ENCODE measurements at places on chromosomes 4 and X.

DNA sequence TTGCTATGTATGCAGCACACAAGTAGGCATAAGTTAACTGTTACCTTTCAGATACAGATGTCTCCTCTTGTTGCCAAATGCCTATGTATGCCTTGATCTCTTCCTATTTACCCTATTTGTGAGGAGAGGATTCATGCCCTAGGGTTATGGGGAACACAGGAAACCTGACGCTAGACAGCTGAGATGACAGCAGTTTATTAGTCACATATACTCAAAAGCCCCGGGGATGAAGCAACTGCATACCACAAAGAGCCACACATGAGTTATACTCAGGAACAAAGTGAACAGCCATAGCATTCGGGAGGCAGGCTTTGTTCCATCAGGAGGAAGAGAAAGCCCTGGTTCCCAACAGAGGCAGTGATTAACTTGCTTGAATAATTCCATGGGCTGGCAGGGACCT is 1011.7 kb upstream of the PCDH7 start:
- DNase-seq: no peak

DNA sequence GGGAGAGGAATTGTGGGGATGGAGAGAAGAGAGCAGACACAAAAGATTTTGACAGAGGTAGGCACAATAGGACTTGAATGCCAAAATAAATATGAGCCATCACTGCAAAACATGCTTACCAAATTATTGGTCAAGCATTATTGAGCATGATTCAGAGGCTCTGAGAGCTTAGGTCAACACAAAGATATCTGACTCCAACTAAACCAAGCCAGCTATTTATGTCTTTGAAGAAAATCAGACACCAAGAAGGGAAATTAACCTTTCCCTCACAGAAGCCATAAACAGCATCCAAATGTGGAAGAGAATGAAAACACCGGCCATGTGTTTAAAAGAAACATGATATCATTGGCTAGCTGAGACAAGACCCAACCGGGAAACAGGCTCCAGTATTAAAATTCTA is 323.2 kb downstream of the RAB28 start:
- DNase-seq: no peak

DNA sequence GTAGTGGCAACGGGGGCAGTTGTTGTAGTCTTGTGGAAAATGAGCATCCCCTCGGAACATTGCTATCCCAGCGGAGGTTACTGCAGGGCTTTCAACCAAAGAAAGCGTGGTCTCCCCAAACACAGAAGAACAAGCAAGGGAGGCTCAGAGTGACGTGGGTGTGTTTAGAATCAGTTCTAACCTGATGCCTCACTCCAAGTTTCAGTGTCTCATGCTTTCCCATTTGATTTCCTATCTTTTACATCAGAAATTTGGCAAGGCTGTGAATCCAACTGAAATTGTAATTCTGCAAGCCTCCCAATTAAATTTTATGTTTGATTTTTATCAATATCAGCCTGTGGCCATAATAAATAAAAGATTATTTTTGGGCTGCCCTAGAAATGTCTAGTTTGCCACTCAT is 156.1 kb upstream of the LNX1 start:
- DNase-seq: no peak

DNA sequence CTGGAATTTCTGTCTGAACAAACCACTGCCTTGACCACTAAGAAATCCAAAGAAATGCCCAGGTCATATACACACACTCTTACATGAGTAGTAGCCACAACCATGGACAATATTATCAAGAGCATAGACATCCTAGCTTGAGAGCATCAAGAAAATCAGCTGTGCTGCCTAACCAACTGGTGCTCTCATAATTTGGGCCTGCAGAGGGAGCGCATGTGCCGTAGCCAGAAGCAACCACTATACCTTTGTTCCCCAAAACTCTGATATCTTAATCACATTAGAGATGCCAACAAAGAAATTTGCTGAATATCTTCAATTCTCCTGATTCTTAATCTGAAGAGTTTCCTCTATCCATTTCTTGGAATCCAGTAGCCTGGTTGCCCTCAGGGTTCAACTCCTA is 163.6 kb downstream of the ZNF674 start:
- no peak for DNase-seq

GRCh38 chrX:57640674-57641016 is 39.4 kb downstream of the NLRP2B start:
- DNase-seq: no peak

DNA sequence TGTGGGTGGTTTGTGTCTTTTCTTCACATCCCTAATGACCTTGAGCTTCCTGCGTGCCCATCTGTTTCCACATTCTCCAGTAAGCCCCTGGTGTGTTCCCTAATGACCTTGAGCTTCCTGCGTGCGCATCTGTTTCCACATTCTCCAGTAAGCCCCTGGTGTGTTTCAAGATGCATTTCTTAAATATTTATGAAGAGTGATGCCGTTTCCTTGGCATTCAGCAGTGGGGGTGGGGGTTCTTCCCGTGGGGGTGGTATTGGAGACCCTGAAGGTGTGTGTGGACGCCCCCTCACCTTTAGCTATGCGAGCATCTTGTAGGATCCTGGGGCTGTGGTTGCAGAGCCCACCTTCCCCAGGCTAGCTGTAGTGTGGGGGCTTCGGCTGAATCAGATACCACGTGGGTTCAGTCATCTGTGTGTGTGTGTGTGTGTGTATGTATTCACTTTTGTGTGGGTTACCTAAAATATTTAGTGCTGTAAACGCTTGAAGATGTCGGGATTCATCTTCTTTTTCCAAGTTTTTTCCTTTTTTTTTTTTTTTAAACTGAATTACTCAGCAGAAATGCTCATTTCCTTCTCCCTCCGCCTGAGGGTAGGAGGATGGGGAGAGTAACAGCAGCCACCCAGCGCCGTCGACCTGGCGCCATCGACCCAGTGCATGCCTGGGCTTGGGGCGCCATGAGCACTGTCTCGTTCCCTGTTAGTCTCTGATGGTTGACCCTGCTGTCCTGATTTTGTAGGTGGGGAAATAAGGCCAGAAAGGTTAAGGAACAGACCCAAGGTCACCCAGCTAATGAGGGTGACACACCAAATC is 9.9 kb downstream of the NSG1 start:
- no peak for DNase-seq

DNA sequence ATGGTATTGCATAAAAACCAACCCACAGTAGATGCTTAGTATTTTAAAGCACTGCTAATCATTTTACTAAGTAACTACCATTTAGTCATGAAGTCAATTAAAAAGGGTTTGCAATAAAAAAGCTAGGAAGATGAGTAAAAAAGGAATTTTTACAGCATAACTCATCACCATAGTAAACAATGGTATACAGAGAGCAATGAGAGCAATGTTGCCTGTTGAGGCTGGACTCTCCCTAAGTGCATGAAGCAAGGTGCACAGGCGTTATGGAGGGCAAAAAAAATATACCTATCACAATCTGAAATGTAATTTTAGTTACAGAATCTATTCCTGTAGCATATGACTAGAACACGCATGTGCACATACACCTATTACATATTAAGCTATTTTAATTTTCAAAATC is 129.6 kb upstream of the BMP3 start:
- DNase-seq: no peak

- no peak for DNase-seq
These were observed 38.9 kb upstream of the MAP9 start for GRCh38 chr4:155415662-155416061.

DNA sequence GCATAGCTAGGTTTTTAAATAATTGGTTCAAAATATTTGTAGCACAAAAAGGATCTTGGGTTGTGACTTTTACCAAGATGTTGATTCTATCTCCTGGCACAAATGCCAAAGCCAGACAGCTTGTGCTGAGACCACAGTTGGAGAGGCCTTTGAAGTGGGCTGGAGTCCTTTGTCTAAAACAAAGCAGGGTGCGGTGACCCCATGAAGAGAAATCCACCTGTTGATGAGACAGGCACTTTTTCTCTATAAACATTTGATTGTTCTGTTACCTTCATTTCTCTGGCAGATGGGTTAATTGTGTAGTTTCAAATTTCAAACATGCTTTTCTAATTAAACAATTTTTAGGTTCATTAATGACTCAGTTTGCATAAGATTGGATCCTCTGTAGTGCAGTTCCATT is 56.7 kb downstream of the STOX2 start:
- no peak for DNase-seq

DNA sequence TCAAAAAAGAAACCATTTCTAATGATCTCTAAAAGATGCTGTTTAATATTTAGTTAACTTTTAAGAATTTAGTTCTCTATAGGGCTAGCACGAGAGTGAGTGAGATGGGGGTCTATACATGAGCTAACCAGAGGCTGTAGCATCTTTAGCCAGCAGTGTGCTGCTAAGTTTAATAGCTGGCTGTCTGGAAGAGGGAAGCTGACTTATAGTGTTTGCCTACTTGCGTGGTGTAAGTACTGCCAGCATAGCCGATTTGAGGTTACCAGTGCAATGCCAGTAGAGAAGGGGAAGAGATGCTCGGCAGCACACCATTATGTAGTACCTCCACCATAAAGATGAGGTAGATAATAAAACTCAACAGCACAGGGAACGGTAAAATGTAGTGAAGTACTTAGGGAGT is 47.1 kb upstream of the TMEM131L start:
- DNase-seq: no peak

GRCh38 chrX:66632981-66633380 is 5.9 kb downstream of the EDA2R start:
- DNase-seq: no peak

DNA sequence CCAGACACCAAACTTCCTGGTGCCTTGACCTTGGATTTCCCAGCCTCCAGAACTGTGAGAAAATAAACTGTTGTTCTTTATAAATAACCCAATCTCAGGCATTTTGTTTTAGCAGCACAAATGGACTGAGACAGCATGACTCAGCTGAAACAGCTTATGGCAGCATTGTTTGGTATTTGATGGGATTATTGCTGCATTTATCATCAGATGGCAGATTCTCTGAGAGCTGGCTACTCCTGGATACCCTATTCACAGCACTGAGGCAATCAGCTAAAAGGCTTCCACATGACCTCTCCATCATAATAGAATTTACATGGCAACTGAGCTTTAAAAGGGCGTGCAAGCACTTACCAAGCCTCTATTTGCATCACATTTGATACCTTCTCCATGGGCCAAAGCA is 623.1 kb upstream of the CPEB2 start:
- DNase-seq: no peak

DNA sequence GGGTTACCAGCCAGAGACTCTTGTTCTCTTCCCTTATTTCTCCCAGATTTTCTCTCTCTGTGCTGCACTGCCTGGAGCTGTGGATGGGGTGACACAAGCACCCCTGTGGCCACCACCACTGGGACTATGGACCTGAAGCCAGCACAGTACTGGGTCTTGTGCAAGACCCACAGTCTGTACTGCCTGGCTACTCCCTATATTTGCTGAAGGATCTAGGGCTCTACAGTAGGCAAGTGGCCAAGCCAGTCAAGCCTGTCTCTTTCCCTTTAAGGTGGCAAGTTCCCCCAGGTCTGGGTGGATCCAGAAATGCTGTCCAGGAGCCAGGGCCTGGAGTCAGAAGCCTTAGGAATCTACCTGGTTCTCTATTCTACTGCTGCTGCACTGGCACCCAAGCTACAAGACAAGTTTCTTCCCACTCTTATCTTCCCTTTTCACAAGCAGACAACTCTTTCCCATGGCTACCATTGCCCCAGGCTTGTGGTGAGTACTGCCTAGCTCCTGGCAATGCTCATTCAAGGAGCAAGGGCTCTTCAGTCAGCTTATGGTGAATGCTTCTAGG is 28.4 kb upstream of the CT47A1 start:
- DNase-seq: no peak

DNA sequence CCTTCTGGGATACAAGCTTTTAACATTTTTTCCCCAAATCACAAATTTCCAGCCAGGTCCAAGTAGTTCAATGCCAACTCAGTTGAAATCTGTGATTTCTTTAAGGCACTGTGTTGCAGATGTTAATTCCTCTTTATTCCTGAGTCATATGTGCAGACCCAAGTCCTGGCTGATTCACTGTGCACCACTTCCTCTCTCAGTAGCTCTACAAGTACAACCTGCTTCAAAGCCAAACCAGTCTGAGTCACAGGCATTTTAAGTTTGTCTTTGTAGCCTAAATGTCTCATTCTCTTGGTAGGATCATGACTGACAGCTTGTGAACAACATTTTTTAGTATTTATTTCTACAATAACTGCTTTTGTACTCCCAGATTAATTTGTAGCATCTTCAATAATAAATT is 165.6 kb upstream of the S100G start:
- DNase-seq: no peak

- DNase-seq: no peak
These were observed 28.3 kb downstream of the ARHGAP10 start for GRCh38 chr4:147760176-147760575.
